ENCODE measurements at places on chromosomes 11 and 22. TPM values are rescaled to one million over a fixed set of nuclear protein-coding genes. Genes with fewer than 3 reads are reported as not detected.

DNA sequence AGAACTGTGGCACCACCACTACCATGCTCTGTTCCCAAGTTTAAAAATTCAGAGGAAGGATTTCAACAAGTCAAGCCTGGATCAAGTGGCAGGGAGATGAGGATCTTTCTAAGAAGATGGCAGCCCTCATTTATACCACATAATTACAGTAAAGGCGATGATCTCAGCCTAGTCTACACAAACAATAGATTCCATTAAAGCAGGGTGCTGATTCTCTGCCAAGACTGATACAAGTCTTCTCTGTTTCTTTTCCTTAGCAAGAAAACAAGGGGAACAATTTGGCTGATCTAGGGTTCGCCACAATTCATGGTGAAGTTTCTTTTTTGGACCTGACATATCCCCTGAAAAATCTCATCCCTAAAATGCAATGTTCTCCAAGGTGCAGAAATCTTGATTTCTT lies 73.9 kb downstream of the PPFIBP2 start:
- no peak for DNase-seq
- H3K4me3 ChIP-seq: no peak overlapping the region
- peaks cover 9% of the 10 kb centered on the region for H3K4me1 ChIP-seq
- H3K36me3 ChIP-seq: peaks cover 10% of the 10 kb centered on the region

- no peaks in the 10 kb centered on the region for H3K27me3 ChIP-seq
- H3K4me3 ChIP-seq: no peak overlapping the region
- peak overlapping the region; percentile 55 for H3K27ac ChIP-seq
- peaks cover 23% of the 10 kb centered on the region for H3K4me1 ChIP-seq
- peaks cover 29% of the 10 kb centered on the region for H3K36me3 ChIP-seq
Observed at GRCh38 chr22:31275018-31275417, 17.3 kb downstream of the PIK3IP1 start.

DNA sequence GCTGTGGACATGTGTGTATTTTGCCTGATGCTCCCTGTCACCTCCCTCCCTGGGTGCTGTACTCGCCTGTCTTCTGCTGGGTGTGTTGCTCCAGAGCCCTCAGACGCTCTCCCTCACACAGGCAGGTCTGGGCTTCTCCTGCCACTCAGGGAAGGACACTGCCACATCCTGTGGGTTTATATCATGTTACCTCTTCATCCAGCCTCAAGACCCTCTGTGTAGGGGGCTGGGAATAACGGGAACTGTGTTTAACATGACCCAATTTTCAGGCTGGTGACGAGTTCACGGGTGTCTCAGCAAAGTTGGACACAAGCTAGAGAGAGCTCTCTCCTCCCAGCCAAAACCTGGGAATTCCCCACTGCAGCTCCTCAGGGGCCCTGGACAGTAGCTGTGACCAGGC lies 24.6 kb downstream of the MYBPC3 start:
- H3K4me3 ChIP-seq: no peak overlapping the region
- peaks cover 24% of the 10 kb centered on the region for H3K36me3 ChIP-seq
- no peak overlapping the region for H3K27ac ChIP-seq
- H3K27me3 ChIP-seq: no peaks in the 10 kb centered on the region
- no peak for DNase-seq
- no peaks in the 10 kb centered on the region for H3K4me1 ChIP-seq

DNA sequence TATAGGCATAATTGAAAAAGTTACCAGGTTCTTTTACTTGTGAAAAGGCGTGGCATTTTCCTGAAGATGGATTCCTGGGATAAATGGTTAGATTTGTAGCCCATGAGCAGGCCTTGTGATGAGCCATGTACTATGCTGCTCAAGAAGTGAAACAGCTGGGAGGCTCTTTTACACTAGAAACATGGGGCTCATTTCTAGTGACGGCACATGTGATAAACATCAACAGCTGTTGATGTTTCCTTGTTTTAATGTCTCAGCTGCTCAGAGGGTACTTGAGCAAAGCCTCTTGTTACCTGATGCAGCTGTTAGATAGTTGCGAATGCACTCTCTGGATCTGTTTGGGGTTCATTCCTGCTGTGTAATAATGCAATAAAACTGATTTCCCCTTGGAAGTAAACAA lies 396.8 kb downstream of the GUCY1A2 start:
- no peak overlapping the region for H3K27ac ChIP-seq
- no peaks in the 10 kb centered on the region for H3K27me3 ChIP-seq
- no peak overlapping the region for H3K4me3 ChIP-seq
- no peaks in the 10 kb centered on the region for H3K36me3 ChIP-seq
- no peaks in the 10 kb centered on the region for H3K4me1 ChIP-seq

DNA sequence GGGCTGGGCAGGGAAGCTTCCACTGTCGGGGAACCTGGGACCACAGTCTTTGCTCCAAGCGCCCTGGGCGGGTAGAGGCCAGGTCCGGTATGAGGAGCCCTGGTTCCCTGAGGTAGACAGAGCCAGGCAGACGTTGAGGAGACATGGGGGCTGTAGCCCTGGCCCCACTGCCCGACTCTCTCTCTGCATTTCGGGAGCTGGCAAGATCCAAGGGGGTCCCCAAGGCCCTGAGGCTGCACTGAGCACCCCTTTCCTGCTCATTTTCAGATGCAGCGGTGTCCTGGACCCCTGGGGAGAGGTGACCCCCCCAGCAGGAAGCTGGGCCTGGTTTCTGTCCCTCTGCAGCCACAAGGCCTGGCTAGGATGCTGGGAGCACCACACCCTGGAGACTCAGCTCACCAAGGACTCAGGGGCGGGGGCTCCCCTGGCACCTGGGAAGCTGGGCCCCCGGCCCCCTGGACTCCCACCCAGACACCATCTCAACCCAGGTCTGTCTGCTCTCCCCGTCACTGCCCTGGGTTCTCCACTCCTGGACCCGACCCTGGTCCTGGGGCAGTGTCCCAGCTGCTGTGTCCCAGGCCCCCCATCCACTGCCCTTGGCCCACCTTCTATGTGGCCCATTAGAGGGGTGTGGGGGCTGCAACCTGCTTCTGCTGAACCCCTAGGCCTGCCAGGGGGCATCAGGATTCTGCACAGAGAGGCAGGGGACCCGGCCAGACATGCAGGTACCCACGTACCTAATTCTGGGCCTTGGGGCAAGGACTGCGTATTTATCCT lies 15.0 kb upstream of the MUC6 start:
- no peak overlapping the region for H3K27ac ChIP-seq
- peaks cover 4% of the 10 kb centered on the region for H3K4me1 ChIP-seq
- no peak for DNase-seq

DNA sequence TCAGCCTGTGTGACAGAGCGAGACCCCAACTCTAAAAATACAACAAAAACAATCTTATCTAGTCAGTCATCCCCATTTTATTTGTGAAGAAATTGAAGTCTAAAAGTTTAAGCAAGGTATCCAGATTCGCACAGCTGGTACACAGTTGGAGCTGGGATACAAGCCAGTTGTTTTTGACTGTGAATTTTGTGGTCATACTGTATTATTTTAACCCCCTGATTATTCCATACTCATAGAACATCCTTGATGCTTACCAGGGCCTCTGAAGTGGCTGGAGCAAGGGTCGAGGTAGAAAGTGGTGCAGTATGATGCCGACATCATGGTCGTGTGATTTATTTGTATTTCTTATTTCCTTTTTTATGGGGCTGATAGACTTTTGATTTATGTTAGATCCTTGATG lies 50.0 kb downstream of the BID start:
- H3K27ac ChIP-seq: no peak overlapping the region
- DNase-seq: no peak
- H3K36me3 ChIP-seq: peaks cover 11% of the 10 kb centered on the region
- peaks cover 9% of the 10 kb centered on the region for H3K4me1 ChIP-seq

DNA sequence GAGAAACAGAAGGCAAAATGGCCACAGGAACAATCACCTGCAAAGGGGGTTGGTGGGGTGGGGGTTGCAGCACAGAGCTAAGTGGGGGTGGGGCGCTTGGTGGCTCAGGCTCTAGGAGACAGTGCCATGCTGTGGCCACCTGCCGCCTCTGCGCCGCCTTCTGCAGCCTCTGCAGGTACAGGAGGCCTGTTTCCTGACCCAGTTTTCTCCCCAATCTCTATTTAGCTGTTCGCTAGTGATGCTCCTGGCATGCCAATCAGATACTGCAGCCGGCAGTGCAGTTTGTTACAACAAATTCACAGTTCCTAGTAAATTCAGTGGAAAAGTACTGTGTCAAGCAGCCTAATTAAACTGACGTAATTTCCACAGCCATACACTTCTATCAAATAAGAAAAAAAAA lies 106.4 kb downstream of the SERGEF start:
- no peaks in the 10 kb centered on the region for H3K4me1 ChIP-seq
- no peak overlapping the region for H3K27ac ChIP-seq
- no peaks in the 10 kb centered on the region for H3K27me3 ChIP-seq
- no peak for DNase-seq

- no peak within 1 kb of the TSS for H3K27ac ChIP-seq
- peaks cover 11% of the 10 kb centered on the region for H3K4me1 ChIP-seq
- H3K36me3 ChIP-seq: no peaks in the 10 kb centered on the region
Observed at GRCh38 chr22:23772649-23773473, at the start of gene MMP11. Gene MMP11, plus strand, starts transcription at chr22:23772849. Its CDS starts 22 bp downstream, at chr22:23772871.

DNA sequence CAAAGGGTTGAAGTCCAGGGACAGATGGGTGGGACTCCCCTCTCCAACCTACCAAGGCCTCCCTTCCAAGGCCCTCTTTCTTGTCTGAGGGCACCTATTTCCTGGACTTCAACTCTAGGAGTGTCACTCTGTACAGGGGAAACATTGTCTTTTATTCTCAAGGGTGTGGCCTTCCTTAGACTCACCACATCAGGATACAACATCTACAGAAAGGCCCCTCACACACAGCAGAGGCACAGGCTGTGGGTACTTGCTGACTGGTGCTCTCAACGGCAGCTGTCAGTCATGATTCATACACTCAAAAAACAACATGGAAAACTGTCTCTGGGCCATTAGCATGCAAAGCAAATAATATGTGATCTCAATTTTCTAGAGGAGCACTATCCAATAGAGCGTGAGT lies 78.0 kb downstream of the RCN1 start:
- DNase-seq: no peak
- H3K4me1 ChIP-seq: peaks cover 9% of the 10 kb centered on the region
- no peaks in the 10 kb centered on the region for H3K36me3 ChIP-seq
- no peak overlapping the region for H3K4me3 ChIP-seq
- peaks cover 9% of the 10 kb centered on the region for H3K27me3 ChIP-seq
- H3K27ac ChIP-seq: no peak overlapping the region

DNA sequence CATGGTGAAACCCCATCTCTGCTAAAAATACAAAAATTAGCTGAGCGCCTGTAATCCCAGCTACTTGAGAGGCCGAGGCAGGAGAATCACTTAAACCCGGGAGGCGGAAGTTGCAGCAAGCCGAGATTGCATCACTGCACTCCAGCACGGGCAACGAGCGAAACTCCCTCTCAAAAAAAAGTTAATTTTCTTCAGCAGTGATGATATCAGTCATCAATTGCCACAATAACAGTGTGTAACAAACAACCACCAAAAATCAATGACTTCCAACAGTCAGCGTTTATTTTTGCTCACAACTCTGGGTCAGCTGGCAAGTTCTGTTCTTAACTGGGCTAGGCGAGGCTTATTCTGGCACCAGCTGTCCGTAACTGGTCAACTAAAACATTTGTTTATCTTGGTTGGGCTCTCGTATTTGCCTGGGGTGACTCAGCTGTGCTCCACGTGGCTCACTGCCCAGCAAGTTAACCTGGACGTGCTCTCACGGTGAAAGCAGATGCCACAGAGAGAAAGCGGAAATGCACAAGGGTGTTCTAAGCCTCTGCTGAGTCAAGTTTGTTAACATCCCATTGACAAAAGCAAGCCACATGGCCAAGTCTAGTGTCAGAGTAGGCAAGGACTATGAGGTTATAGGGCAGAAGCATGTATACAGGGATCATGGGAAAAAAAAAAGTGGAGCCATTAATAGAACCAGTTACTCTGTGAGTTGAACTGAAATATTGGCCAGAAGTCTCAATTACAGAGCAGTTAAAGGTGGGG lies 52.1 kb downstream of the LHFPL7 start:
- H3K4me3 ChIP-seq: no peak overlapping the region
- DNase-seq: no peak
- no peaks in the 10 kb centered on the region for H3K36me3 ChIP-seq
- peaks cover 3% of the 10 kb centered on the region for H3K27me3 ChIP-seq

- DNase-seq: no peak
- H3K4me3 ChIP-seq: no peak overlapping the region
- no peaks in the 10 kb centered on the region for H3K27me3 ChIP-seq
- no peak overlapping the region for H3K27ac ChIP-seq
- H3K36me3 ChIP-seq: peaks cover 7% of the 10 kb centered on the region
- H3K4me1 ChIP-seq: peaks cover 18% of the 10 kb centered on the region
Observed at GRCh38 chr11:65100674-65101350, 4.8 kb downstream of the VPS51 start.

DNA sequence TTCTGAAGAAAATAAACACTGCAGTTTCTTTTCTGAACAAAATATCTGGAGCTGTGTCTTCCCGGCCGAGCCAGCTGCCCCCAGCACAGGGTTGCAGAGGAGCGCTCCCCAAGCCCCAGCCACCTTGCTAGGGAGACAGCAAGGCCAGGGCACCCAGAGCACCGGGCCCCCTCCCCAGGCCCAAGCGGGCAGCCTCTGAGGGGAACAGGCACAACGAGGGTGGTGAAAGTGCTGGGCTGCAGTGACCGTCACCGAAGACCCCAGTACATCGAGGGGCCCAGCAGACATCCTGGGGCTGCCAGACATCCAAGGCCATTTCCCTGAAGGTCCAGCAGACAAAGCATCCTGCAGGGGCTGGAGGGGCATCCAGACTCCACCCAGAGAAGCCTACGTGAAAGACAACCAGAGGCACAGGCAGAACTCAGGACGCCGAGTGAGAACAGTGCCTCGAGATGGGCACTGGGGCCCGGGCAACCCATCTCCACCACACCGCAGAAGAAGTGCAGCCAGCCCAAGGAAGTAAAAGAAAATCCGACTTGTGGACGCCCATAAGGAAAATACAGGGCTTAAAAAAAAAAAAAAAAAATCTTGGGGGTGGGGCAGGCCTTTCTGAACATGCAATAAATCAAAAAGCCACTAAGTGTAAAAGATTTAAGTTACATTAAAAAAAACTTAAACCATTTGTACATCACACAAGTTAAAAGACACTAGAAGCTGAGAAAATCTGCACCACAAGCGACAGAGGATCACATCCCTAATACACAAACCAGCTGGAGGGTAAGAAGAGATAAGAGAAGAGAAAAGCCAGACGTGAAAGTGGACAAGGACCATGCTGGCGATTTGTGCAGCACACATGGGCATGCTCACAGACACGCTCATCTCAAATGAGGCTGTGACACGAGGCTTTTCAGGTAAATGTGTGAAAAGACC lies 36.0 kb upstream of the COMT start:
- H3K36me3 ChIP-seq: no peaks in the 10 kb centered on the region
- peaks cover 5% of the 10 kb centered on the region for H3K4me1 ChIP-seq
- no peak overlapping the region for H3K4me3 ChIP-seq

DNA sequence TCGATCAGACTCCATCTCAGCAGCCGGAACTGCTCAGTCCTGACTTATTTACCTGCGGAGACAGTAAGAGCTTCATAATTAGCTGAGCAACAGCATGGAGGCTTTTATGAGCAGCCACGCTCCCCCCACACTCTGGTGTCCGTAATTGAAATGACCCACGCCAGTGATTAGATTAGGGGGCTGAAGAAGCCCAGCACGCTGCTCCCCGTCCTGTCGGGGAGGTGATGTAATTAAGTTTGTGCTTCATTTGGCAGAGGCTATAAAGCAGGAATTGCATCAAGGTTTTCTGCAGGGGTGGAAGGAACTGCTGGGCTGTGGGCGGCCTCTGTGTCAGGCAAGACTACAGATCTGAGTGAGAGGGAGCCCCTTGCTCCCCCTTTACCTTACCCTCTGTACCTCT lies 22.8 kb upstream of the HTR3A start:
- no peaks in the 10 kb centered on the region for H3K36me3 ChIP-seq
- no peaks in the 10 kb centered on the region for H3K4me1 ChIP-seq
- no peak for DNase-seq
- no peak overlapping the region for H3K4me3 ChIP-seq
- H3K27me3 ChIP-seq: peaks cover 12% of the 10 kb centered on the region

The OR52A1 gene
- not detected for total RNA-seq

The MRGPRX4 gene
- total RNA-seq: not detected

The SCGB1A1 gene
- not detected for total RNA-seq

The LIF gene
- 508 TPM for total RNA-seq

The RNF141 gene
- total RNA-seq: 13.8 TPM

The NNMT gene
- total RNA-seq: not detected

The CARD18 gene
- total RNA-seq: not detected
